Ureter (tissue), 1 donor: ENCODE measurements at places on chromosomes 4 and X. TPM values are rescaled to one million over a fixed set of nuclear protein-coding genes. Genes with fewer than 3 reads are reported as not detected.

The SRPX2 gene
- total RNA-seq = 89.0 TPM

The CD38 gene
- total RNA-seq = 2.6 TPM

The CLTRN gene
- 2.2 TPM for total RNA-seq

The HAND2 gene
- 0.21 TPM for total RNA-seq

The PHOX2B gene
- not detected for total RNA-seq

The KLHL4 gene
- 0.49 TPM for total RNA-seq

The F8 gene
- total RNA-seq = 28.2 TPM

The CCDC110 gene
- total RNA-seq = 2.3 TPM

The HS6ST2 gene
- total RNA-seq = 6.8 TPM

The FHL1 gene
- 248 TPM for total RNA-seq

The GSX2 gene
- not detected for total RNA-seq

The GASK1B gene
- 30.8 TPM for total RNA-seq

The STOX2 gene
- 38.1 TPM for total RNA-seq

The C4orf51 gene
- total RNA-seq = not detected

The GPAT3 gene
- 3.3 TPM for total RNA-seq

The EVC2 gene
- total RNA-seq = 6.1 TPM

The GPRASP1 gene
- 16.8 TPM for total RNA-seq

The SYNPO2 gene
- total RNA-seq = 381 TPM

The RNF175 gene
- 0.86 TPM for total RNA-seq

The EDNRA gene
- total RNA-seq = 15.4 TPM

The CACNA1F gene
- total RNA-seq = 0.49 TPM

The DCAF12L1 gene
- total RNA-seq = 0.10 TPM

The LRIT3 gene
- total RNA-seq = 0.65 TPM

The GAGE1 gene
- not detected for total RNA-seq

The FANCB gene
- 1.8 TPM for total RNA-seq

The SMIM43 gene
- total RNA-seq = not detected

The ATXN3L gene
- not detected for total RNA-seq

The TNIP3 gene
- total RNA-seq = 0.49 TPM
